Activated CD4-positive, alpha-beta T cell treated with anti-CD3 and anti-CD28 coated beads, Interleukin-2, amount 50 U/mL, for 24 hours (primary cell): ENCODE measurements at places on chromosomes 4 and X.

DNA sequence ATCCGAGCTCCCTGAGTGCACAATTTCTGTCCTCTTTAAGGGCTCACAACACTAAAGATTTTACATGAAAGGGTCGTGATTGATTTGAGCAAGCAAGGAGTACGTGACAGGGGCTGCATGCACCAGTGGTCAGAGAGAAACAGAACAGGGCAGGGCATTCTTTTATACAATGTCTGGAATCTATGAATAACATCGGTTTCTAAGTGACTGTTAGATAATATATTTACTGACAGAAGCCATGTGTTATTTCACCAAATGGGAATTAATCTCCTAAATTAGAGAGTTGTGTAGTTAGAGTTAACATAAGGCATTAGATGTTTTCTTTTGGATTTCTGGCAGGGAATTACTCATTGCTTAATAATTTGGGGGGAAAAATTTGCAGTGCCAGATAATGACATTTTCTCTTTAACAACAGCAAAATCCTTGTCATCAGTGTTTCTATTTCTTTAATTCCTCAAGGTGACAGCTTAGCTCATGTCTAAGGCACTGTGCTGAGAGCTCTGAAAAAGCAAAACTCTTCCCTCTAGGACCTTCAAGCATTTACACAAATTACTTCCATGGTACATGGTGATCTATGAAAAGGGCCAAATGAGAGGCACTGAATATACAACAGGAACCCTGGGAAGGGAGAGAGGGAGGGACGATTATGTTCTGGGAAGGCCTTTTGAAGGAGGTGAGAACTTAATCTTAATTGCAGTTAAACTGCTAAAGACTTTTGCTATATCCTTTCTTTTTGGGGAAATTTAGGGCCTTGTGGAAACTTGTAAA is 145.0 kb downstream of the RTL3 start:
- no peak for DNase-seq

- no peak for DNase-seq
These were observed 12.7 kb upstream of the AADAT start for GRCh38 chr4:170102426-170102825.

DNA sequence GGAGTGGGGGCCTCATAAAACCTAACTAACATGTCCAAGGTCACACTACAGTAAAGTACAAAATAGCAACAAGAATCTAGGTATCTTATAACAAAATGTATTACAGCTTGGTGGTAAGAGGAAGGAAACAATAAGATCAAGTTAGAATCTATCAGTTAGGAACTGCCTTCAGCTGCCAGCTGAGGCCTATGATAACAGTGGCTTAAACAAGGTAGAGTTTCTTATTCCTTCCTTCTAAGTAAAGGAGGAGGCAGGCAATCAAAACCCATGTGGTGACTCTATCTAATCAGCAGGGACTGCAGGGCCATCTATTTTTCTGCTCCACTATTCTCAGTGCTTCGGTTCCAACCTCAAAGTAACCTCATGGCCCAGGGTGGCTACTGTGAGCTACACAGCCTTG is 10.9 kb downstream of the SH3D19 start:
- DNase-seq, result no peak

- DNase-seq, result no peak
These were observed 34.6 kb downstream of the PDLIM5 start for GRCh38 chr4:94486372-94486801.

GRCh38 chr4:27716693-27717430 is 856.2 kb downstream of the STIM2 start:
- DNase-seq, result no peak

- DNase-seq, result no peak
These were observed 19.8 kb downstream of the SNX25 start for GRCh38 chr4:185229021-185229818.

DNA sequence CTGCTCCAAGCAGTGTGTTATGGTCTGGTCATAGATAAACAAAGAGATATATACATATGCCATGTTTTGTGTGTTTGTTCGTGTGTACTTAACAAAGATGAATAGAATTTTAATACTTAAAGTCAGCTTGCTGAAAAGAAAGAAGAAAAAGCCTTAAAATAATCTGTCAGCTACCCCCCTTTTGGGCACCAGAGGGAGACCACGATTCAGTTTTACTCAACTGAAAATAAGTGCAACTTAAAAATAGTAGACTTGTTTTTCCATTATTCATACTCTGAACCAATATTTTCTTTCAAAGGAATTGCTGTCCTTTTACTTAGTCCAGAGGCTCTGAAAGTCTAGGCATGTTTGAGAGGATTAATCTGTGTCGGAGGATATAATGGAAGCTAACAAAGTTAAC is 181.7 kb upstream of the AGTR2 start:
- DNase-seq, result no peak

- no peak for DNase-seq
These were observed 2182.5 kb upstream of the AGA start for GRCh38 chr4:179624768-179625181.

- no peak for DNase-seq
These were observed 21.5 kb downstream of the ARSJ start for GRCh38 chr4:113957956-113958355.

DNA sequence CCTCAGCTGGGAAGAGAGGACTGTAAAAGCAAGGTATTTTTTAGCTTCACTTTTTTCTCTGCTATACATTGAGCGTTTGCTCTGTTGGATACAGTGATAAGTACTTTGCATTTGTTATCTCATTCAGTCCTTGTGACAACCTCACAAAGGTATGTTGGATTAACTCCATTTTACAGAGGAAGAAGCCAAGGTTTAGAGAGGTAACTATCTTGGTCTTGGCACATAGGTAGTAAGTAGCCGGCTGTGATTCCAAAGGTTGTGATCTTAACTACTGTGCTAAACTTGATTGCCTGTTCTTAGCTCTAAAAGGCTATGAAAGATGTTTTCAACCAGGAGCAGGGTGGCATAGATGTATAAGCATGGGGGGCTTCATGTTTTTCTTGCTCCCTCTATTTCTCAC is 134.4 kb downstream of the POLA1 start:
- DNase-seq, result no peak
